ENCODE measurements at places on chromosomes 3 and 15. TPM values are rescaled to one million over a fixed set of nuclear protein-coding genes. Genes with fewer than 3 reads are reported as not detected.
A peak's percentile ranks its signal among the peaks of the same experiment; 100 is the strongest.

DNA sequence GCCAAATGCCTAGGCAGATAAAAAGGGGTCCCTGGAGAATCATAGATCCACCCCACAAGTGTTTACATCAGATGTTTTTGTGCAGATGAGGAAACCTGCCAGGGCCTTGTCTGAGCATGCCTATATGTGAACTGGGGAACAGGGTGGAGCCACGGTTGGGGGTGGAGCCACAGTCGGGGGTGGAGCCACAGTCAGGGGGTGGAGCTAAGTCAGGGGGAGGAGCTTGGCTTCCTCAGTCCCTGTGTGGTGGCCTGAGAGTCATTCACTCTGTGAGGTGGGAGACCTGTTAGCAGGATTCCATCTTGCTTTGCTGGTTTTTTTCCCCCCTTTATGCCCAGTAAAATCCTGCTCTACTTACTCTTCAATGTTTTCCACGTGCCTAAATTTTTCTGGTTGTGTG is 57.8 kb upstream of the TGFBR2 start:
- peak; percentile 61 for DNase-seq

DNA sequence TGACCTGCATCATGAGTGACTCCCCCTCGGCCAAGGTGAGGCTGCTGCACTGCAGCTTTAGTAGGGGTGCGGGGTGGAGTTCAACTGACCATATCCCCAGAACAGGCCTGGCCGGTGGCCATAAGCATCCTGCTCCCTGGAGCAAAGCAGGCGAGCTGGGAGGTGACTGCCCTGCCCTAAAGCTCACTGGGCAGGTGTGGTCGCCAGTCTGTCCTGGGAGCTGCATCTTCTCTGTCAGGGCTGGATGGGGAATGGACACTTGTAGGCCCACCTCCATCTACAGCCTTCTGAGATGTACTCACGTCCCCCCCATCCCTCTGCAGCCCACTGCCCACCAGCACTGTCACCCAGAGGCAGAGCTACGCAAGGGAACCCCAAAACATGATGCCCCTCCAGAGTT is 14.5 kb downstream of the NBEAL2 start:
- no peak for DNase-seq

DNA sequence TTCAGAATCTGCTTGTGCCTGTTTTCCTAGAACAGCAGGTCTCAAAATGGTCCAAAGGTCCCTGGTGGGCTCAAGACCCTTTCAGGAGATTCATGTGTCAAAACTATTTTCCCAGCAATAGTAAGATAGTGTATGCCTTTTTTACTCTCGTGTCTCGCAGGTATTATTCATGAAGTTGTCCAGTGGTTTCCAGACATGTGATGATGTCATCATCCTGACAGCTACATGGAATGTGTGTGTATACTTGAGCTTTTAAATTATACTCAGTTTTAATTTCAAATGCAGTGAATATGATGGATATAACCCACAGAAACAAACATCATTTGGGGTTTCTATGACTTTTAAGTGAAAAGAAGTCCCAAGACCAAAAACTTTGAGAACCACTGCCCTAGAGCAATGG is 288.6 kb downstream of the NTRK3 start:
- no peak for DNase-seq

DNA sequence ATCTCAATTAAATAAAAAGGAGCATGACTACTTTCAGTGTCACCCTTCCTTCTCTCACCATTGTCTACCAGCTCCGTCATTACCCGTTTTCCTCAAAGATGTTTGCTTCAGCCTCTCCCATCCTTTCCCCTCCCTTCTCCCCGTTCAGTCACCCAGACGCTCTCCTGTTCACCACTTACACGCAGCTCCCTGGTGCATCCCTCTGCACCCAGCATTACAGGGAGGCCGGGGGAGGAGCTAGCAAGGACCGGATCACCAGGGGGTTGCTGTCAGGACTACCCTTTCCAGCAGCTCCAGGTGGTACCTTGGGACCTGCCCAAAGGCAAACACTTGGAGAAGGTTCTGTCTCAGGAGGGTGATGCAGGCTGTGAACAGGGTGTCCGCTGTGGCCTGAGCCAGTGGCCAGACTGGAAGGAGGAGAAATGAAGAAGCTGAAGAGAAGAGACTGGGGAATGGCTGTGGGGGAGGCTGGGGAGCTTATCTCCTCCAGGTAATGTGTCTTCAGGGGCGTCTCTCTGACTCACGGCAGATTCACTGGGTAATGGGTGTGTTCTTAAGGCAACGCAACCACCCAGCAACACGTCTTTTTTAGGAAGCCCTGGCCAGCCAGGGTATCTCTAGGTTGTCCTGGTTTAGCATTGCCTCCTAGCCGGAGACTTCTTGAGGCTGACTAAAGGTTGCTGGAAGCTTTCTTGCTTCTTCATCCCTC is 21.8 kb upstream of the BDH1 start:
- DNase-seq = peak; percentile 40

- no peak for DNase-seq
Measured at GRCh38 chr3:69324362-69325025, 61.4 kb downstream of the FRMD4B start.

DNA sequence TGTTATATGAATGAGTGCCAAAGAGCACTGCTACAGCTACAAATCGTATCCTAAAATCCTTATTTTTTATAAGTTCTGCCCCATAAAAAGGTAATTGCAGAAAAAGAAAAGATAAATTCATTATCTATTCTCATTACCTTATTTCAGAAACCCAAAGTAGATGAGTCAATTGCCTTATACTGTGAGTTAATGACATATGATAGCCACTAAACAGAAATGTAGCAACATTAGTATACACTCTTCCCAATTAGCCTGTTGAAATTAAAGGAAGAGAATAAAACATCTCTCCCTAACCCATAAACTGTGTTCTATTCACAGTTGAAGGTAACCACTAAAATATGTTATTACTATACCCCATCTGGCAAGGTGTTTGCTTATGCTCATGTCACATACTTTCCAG is 11.0 kb downstream of the TBL1XR1 start:
- no peak for DNase-seq

Gene STAC
- not detected for total RNA-seq

Gene SPRED1
- total RNA-seq = 15.1 TPM

Data from K562 (cell line).